NCI-H1092 (cell line): ENCODE measurements at places on chromosomes 2 and 18.

GRCh38 chr18:46324087-46324955, 220.1 kb downstream of the HAUS1 start:
- DNase-seq = no peak

DNA sequence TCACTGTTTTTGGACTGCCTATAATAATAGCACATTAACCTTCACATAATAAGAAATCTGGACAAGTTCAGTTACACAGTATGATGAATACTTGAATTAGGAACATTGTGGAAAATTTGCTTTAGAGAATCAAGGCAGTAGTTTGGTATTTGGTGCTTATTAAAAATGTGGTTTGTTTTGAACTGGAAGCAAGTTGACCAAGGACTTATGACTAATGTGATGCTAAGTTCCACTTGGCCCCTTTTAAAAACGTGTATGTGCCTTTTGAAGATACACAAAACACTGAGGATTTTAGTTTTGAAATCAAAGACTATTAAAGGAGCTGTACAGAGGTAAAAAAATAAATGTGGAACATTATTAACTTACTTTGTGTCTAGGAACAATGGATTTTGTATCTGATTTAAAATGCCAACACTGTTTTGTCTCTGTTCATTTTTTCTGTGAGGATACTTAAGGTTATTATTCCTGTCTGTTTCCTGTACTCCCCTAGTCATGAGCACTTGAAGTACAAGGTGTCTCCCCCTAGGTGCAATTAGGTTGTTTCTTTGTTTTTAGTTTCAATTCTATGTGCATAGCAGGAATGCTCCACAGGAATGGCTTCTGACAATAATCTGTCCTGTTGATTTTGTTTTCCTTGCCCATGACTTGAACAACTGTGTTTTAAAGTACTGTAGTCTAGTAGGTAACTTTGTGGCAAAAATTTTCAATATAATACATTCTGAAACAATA, 49.6 kb upstream of the PTH2R start:
- no peak for DNase-seq

- DNase-seq = no peak
Observed at GRCh38 chr2:131724019-131724418, 196.3 kb downstream of the CCDC74A start.

DNA sequence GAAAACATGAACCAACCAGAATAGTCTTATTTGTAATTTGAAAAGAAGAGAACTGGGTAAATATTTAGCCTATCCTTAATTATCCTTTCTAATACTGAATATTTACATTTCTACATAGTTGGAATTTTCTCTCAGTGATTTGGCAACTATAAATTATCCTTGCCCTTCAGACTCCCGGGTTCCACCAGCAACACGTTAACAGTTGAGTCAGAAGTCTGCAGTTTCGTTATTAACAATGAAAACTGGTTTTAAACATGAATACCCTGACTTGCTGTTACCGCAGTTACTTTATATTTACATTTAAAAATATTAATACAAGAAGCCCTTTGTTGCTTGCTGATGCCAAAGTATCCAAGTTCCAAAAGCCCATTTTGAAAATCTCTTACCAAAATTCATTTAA, 673.0 kb downstream of the ARHGAP15 start:
- no peak for DNase-seq

- no peak for DNase-seq
Observed at GRCh38 chr2:120831086-120831485, 95.4 kb downstream of the GLI2 start.

DNA sequence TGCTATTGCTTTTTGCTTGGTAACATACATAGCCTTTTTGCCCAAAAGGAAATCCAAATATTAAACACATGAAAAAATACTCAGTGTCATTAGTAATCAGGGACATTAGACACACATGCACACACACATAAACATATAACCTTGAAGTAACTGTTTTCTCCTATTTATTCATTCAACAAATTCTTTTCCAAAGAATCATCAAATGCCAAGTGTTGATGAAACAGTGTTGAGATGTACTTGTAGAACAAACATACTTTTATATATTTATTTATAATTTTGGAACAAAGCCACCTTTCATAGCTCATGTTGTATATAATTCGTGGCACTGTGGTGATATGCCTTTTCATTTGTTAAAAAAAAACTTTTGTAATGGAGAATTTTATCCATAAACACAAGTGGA, 81.0 kb downstream of the APLF start:
- no peak for DNase-seq

- no peak for DNase-seq
Observed at GRCh38 chr18:24942144-24942543, 409.8 kb downstream of the ZNF521 start.

DNA sequence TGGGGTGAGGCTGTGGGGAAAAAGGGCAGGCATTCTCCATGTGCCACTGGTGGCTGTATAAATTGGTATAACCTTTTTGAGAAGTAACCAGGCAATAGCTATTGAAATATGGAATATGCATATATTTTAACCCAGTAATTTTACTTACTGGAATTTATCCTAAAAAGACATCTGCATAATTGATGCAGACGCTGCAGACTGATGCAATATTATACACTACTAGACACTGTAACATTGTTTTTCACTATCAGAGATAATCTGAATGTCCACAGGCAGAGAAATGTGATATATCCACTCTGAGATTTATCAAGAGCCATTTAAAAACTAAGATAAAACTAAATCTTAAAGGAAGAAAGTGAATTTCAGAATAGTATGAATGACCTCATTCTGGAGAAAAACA, 14.7 kb downstream of the THOC1 start:
- DNase-seq = no peak

DNA sequence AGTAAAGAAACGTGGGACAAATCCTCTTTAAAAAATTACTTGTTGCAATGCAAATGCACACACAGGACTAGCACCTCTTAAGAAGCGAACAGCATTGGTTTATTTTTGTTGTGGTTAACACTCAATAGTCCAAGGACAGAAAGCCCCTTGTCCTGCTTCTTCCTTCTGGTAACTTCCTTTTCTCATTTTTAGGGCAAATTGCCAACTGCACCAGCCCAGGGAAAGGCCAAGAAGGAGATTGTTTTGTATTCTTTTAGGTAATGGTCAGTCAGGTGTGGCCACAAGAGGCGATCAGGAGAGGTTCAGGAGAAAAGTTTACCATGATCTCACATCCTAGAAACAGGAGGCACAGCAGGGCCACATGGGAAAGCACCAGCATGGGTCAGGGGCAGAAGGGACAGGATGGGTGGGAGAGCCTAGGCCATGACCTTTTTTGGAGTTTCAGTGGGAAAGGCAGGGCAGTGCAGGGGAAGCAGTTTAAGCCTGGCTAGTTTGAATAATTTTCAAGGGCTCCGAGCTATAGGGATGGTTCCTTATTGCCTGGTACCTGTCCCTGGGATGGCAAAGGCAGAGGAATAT, 73.0 kb downstream of the CHRNA1 start:
- no peak for DNase-seq

GRCh38 chr18:24987303-24988252, 364.4 kb downstream of the ZNF521 start:
- no peak for DNase-seq
